ENCODE measurements at places on chromosomes 6 and 20. TPM values are rescaled to one million over a fixed set of nuclear protein-coding genes. Genes with fewer than 3 reads are reported as not detected.

RIPPLY2 gene
- not detected for total RNA-seq

DNA sequence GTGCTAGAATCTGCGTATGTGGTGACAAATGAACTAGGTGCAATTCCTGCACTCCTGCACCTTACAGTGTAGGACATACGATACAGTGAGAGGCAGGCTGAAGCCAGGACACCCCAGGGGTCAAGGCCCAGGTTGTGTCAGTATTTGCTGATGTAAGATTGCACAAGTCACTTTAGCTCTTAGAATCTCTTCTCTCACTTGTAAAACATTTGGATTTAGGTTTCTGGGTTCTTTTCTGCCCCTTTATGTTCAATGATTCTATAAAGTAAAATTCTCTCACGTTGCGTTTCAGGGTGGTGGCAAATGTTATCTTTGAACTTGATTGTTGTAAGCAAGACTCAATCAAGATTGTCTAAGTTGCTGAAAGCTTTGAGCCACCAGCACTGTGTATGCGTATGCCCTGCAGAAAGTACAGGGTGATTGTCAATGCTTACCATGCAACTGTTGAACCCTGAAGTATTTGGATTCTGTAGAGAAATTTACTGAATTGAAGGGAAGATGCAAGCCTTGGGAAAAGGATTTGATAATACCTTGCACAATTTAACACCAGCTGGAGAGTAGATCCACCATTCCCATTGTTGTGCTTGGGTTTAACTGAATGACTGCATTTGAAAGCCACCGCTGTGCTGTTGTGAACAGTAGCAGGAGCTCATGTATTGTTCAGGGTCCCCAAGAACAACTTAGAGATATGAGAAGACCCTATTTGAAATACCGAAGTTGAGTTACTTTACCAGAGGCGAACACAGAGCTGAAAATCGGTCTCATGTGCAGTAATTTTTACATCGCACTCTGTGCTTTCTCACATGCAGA lies 106.1 kb upstream of the CITED2 start:
- H3K27me3 ChIP-seq = no peaks in the 10 kb centered on the region
- H3K27ac ChIP-seq = no peak overlapping the region
- no peak overlapping the region for H3K4me3 ChIP-seq
- H3K4me1 ChIP-seq = no peaks in the 10 kb centered on the region

DNA sequence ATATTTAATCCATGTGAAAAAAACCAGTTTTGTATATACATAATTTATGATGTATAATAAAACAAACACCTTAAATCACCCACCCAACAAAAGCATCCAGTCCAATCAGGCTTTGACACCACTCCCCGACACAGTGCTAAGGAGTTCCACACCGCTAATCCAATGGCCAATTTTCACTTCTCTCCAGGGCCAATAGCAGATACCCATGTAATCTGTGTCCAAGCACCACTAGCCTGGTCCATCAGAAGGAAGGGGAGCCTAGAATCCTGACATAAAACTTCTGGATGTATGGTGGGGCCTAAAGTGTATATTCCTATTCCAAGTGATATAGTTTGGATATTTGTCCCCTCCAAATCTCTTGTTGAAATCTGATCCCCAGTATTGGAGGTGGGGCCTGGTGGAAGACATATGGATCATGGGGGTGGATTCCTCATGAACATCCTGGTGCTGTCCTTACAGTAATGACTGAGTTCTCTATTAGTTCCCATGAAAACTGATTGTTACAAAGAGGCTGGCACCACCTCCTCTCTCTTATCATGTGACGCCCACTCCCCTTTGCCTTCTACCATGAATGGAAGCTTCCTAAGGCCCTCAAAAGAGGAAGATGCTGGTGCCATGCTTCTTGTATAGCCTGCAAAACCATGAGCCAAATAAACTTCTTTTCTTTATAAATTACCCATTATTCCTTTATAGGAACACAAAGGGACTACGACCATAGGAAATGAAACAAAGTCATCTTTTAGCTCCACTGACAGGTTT lies 20.8 kb downstream of the RALGAPA2 start:
- no peaks in the 10 kb centered on the region for H3K27me3 ChIP-seq
- no peak for DNase-seq
- no peak overlapping the region for H3K27ac ChIP-seq
- H3K4me1 ChIP-seq = peaks cover 18% of the 10 kb centered on the region

GRCh38 chr20:44442298-44443070 lies 33.2 kb upstream of the TTPAL start:
- no peak overlapping the region for H3K27ac ChIP-seq
- no peak for DNase-seq
- no peaks in the 10 kb centered on the region for H3K4me1 ChIP-seq
- H3K4me3 ChIP-seq = no peak overlapping the region
- H3K36me3 ChIP-seq = no peaks in the 10 kb centered on the region

DNA sequence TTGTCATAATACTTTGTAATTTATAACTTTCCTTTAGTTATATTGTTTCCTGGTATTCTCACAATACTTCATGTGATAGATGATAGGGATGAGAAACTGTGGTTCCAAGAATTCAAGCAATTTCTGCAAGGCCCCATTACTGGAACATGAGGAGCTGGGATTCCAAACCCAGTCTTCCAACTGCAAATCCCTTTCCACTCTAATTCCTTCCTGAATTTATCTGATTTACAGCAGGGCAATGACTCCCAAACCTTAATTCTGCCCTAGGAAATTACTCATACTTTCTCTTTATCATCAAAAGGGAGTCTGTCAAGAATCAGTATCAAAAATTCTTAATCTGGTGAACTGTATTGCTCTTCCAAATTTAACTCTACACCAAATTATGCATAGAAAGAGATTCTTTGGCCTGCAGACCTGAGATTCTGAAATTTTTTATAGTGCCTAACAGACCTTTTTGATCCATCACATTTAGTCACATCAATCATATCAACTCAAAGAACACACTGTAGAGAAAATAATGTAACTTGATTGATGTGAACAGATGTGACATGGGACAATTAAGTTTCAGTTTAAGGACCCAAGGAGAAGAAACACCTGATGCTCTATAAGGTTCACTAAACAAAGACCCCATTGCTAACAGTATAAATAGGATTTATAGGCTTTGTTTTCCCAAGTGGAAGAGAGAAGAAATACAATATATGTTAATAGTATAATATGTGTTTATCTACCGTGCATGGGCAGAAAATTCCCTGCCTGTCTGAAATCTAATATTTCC lies 41.5 kb upstream of the GJA1 start:
- no peak overlapping the region for H3K27ac ChIP-seq
- H3K36me3 ChIP-seq = no peaks in the 10 kb centered on the region
- no peaks in the 10 kb centered on the region for H3K4me1 ChIP-seq
- no peak for DNase-seq

DNA sequence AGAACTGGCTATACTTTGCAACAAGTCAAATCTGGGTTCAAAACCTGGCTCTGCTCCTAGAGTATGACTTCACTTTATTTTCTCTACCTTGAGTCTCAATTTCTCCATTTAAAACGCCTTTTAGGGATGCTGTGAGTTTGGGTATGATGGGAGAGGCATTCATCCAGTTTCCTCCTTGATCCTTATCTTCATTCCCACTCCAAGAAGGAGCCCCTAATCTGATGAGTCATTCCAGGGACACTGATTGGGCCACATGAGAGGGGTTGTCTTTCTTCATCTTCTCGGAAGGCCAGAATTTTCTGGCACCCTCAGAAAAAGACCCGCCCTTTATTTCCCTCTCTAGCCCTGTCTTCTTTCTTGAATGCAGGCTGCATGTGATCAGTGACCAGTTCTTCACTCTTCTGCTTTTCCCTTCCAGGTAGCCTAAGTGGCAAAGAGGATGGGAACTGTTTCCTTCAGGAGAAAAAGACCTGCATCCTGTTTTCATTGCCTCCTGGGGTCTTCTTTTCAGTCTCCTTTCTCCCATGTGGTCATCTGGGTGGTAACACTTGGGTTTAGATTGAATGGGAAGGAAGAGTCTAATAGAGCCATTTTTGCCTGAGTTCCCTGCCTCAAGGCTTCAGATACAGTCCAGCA lies 32.1 kb upstream of the PNRC1 start:
- no peak overlapping the region for H3K27ac ChIP-seq
- no peaks in the 10 kb centered on the region for H3K36me3 ChIP-seq
- H3K27me3 ChIP-seq = no peaks in the 10 kb centered on the region
- peaks cover 23% of the 10 kb centered on the region for H3K4me1 ChIP-seq
- H3K4me3 ChIP-seq = no peak overlapping the region

DNA sequence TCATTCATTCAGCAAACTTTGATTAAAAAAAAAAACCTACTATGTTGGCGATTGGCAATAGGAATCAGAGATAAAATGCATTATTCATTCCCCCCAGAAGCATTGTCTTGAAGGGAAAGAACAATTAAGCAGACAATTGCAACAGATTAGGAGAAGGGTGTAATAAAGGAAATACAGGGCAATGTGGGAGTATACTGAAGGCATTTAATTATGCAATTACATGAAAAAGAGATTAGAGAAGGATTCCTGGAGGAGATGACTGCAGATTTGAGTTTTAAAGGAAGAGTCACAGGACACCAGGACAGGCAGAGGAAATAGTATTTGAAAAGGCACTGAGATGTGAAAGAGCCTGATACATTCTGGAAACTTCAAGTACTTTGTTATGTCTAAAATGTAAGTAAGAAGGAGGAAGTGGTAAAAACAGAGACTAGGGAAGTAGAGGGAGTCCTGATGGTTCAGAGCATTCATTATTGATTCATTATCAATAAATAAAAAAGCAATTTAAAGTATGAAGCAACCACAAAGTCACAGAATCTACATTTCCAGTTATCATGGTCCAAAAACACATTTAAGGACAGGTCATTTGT lies 43.7 kb downstream of the THEMIS start:
- H3K27ac ChIP-seq = no peak overlapping the region
- H3K36me3 ChIP-seq = no peaks in the 10 kb centered on the region
- H3K27me3 ChIP-seq = no peaks in the 10 kb centered on the region
- no peak overlapping the region for H3K4me3 ChIP-seq
- H3K4me1 ChIP-seq = no peaks in the 10 kb centered on the region

- H3K4me3 ChIP-seq = no peak overlapping the region
- H3K36me3 ChIP-seq = no peaks in the 10 kb centered on the region
- no peak overlapping the region for H3K27ac ChIP-seq
These were observed 188.7 kb downstream of the CDC5L start for GRCh38 chr6:44576132-44576631.

All from right atrium auricular region (tissue), 2 donors.